EL (cell line): ENCODE measurements at places on chromosomes 1 and 21.

- no peak for DNase-seq
Measured at GRCh38 chr1:84242641-84243040, 58.9 kb upstream of the SAMD13 start.

GRCh38 chr1:94022471-94023189, 98.3 kb downstream of the ABCA4 start:
- DNase-seq = peak; percentile 79

GRCh38 chr1:12539705-12540579, 78.1 kb downstream of the DHRS3 start:
- DNase-seq = peak; percentile 94

GRCh38 chr1:155126556-155127104, 1.0 kb upstream of the EFNA1 start:
- DNase-seq = peak; percentile 19

DNA sequence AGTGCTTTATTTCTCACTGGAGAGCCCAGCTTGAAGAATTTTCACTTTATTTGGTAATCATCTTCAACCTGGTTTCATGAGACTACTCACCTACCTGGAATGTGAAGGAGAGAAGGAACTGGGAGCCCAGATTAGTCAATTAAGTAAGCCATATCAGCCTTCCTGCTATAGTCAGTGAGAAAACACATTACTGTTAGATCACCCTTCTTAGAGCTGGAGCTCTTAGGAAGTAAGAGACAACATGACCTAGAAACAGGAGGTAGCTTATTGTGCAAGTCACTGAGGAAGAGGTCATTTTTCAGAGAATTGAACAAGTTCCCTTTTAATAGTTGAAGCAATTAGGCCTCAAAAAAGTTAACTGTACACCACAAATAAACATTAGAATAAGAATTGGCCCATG, 49.2 kb upstream of the TEKT2 start:
- DNase-seq = peak; percentile 69
